ENCODE measurements at places on chromosomes 2 and 18.

DNA sequence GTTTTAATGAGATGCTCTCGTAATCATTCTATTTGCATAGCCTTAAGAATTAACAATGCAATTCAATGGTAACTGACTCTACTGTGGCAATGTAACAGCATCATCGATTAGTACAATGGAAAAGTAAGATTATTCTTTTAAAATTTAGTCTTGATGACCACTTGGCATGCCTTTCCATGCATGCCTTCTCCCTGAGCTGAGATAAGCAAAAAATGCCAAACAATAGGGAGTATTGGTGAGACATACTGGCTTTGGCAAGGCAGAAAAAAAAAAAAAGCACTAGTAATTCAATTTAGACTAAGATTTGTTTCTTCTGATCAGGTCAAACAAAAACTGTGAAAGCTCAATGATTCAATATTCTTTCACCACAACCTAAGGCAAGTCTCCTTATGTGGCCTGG lies 110.8 kb upstream of the TRIB2 start:
- DNase-seq = no peak

- DNase-seq = no peak
Observed at GRCh38 chr2:99762714-99763113, 272.9 kb upstream of the REV1 start.

GRCh38 chr2:130393318-130393910 lies 37.6 kb downstream of the PTPN18 start:
- no peak for DNase-seq

DNA sequence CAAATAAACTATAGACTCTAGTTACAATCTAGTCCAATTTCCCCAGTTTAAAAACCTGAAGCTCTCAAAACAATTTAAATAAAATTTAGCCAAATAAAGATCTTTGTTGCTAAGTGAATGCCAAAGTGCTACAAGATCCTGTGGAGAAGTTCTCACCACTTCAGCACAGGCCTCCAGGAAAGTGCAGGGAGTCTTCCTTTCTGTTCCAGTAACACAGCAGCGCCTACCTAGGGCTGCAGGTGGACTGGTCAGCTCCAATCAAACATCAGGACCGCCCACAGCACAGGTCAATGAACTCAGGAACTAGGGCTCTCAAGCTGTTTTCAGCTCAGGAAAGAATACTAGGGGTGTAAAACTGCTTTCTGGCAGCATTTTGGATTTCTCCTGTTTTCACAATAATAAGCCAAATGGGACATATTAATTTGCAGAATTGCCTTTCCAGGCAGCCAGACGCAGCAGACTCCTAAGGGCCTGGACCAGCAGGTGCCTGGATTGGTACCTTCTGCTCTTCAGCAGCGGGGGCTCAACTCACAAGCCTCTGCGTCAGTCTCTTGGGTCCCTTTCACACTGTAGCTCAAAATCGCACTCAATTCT lies 1.5 kb downstream of the FAM110C start:
- no peak for DNase-seq

DNA sequence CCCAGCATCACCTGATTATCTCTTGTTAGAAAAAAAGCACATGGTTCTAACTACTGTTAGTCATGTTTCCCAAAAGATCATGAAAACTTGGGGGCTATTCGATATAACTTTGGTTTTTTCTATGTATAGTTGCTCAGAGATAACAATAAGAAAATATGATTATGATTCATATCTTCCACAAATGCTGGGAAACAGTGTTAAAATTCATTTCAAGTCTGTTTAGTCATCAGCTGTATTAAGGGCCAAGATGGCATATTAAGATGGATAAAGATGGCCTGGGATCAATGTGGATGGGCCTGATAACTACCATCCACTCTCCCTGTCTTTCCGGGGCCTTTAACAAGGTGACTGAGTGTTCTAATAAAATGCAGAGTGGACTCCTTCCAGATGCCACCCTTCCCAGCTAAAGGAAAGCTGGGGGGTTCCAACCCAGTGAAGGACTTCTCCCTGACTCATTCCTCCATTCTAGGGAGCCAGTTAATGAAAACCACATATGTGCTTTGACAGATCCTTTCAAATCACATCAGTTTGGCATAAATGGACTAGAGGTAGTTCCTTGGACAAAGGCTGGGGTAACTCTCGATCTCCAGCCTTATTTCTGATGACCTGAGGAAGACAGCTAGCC lies 221.6 kb downstream of the VAPA start:
- no peak for DNase-seq

Data from BE2C (cell line).